ENCODE measurements at places on chromosomes 11 and 22. TPM values are rescaled to one million over a fixed set of nuclear protein-coding genes. Genes with fewer than 3 reads are reported as not detected.
A peak's percentile ranks its signal among the peaks of the same experiment; 100 is the strongest.

Gene GRIA4
- total RNA-seq = not detected

Gene SCGB1C1
- total RNA-seq = not detected

Gene CRACR2B
- 1.6 TPM for total RNA-seq

Gene TRIM48
- total RNA-seq = not detected

DNA sequence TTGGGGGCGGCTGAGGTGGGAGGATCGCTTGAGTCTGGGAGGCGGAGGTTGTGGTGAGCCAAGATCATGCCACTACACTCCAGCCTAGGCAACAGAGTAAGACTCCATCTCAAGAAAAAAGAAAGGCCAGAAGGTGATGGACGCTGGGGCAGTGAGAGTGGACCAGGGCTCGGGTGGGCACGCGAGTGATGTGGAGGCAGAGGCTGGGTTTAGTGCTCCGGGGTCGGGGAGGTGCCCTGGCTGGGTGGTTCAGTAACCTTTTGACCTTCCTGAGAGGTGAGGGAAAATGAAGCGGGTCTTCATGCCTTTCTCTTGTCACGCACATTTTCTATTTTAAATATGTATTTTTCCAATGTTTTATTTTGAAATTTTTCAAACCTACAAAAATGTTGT is 45.1 kb downstream of the ST14 start:
- H3K4me3 ChIP-seq = no peak overlapping the region
- no peaks in the 10 kb centered on the region for H3K4me1 ChIP-seq
- no peaks in the 10 kb centered on the region for H3K36me3 ChIP-seq
- peaks cover 51% of the 10 kb centered on the region for H3K27me3 ChIP-seq
- DNase-seq = no peak

Gene OR2AG1
- not detected for total RNA-seq

DNA sequence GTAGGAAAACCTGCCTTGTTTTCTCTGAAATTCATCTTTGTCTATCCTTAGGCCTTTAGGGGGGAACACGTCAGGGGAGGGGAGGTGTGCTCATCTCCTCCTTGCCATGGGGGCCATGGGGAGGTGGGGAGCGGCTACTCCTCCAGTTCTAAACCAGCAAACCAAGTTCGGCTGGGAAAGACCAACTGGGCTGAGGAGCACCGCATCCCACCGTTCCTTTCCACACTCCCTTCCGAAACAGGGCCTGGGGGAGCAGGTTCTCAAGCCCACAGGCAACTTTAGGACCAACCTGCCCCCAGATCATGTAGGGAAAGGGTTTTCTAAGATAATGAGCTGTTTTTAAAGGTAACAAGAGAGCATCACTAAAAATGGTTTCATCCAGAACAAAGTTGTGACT is 77.5 kb upstream of the PITPNB start:
- H3K27ac ChIP-seq = no peak overlapping the region
- 0 out of 2 replicates have a peak, but pooled peaks cover 4% of the 10 kb centered on the region for H3K36me3 ChIP-seq
- DNase-seq = no peak

DNA sequence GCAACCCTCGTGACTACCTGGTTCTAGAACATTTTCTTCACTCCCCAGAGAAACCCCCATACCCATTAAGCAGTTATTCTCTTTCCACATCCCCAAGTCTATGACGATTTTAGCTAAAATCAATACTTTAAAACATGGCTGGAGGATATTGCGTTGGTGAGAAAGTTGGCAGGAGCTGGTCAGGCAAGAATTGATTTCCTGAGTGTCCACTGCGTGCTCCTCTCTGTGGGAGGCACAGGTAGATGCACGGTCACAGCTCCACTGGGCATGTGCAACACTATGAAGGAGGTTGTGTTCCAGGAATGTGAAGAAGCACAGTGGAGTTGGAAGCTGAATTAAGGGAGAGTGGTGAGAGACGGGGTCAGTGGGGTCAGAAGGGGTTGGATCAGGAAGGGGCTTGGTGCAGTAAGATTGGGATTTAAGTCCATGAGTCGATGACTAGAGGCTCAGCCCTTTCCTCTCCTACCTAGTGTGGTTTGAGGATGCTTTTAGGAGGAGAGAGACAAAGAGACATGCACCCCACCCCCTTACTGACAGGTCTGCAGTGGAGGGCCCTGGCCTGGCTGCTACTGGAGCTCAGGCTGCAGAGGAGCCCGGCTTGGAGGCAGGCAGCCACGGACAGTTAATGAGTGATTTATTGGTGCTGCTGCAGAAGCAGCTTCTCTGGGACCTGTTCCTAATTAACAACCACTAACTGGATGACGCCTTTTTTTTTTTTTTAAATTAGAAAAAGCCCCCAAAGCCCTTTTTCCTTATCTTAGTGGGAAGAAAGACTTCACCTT is 395.6 kb downstream of the TENM4 start:
- peaks cover 12% of the 10 kb centered on the region for H3K4me1 ChIP-seq
- no peak overlapping the region for H3K27ac ChIP-seq
- no peak overlapping the region for H3K4me3 ChIP-seq
- no peak for DNase-seq

Gene CHRM1
- not detected for total RNA-seq

- no peak for DNase-seq
- H3K4me1 ChIP-seq = peaks cover 7% of the 10 kb centered on the region
- H3K27me3 ChIP-seq = peaks cover 3% of the 10 kb centered on the region
- H3K4me3 ChIP-seq = no peak overlapping the region
- 0 out of 2 replicates have a peak, but pooled peaks cover 6% of the 10 kb centered on the region for H3K36me3 ChIP-seq
- no peak overlapping the region for H3K27ac ChIP-seq
Measured at GRCh38 chr22:49771266-49772065, 56.2 kb downstream of the BRD1 start.

GRCh38 chr11:134288486-134288885 is 12.3 kb downstream of the GLB1L3 start:
- no peak for DNase-seq
- H3K4me1 ChIP-seq = no peaks in the 10 kb centered on the region
- no peak overlapping the region for H3K27ac ChIP-seq
- H3K36me3 ChIP-seq = no peaks in the 10 kb centered on the region
- H3K4me3 ChIP-seq = no peak overlapping the region

Gene CCDC82
- 16.7 TPM for total RNA-seq

Gene APLP2
- 366 TPM for total RNA-seq

DNA sequence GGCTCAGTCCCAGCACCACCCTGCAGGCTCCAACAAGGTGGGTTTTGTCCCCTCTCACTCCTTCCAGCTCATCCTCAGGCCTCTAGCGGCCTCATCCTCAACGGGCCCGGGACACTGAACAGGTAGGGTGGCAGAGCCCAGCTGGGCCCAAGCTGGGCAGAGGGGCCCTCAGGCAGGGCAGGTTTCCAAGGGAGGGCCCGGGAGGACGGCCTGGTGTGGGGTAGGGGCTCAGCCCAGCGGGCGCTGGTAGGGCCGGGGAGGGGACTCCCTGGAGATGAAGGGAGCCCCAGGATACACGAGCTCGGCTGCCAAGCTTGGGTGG is 2.5 kb upstream of the IFITM10 start:
- H3K4me1 ChIP-seq = peaks cover 14% of the 10 kb centered on the region
- peaks cover 11% of the 10 kb centered on the region for H3K27me3 ChIP-seq
- H3K36me3 ChIP-seq = no peaks in the 10 kb centered on the region
- H3K4me3 ChIP-seq = no peak overlapping the region
- no peak overlapping the region for H3K27ac ChIP-seq

DNA sequence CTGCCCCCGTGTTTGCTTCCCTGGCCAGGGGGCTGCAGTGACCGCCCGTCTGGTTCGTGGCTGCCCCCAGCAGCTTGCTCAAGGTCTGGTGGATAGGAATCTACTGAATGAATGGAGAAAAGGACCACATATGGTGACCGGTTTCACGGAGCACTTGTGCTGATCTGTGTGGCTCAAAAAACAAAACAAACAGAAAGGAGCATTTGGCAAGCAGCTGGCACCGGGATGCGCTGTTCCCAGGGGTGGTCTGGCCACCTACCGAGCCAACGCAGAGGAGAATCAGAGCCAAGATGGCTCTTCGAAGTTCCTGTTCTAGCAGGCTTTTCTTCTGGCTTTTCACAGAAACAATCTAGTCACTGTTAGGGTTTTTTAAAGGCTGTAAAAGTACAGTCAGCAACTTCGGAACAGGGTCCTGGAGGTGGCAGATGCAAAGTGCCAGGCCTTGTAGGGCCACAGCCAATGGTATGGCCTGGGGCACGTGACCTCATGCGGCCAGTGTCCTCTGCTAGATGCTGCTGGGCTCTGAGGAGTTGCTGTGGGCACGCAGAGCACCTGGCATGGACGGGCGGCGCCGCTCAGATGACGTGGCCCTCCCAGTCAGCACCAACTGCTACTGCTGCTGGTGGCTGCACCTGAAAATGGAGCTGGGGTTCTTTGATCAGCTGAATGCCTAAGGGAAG is 27.3 kb upstream of the PACSIN2 start:
- peaks cover 7% of the 10 kb centered on the region for H3K4me1 ChIP-seq
- H3K36me3 ChIP-seq = no peaks in the 10 kb centered on the region
- no peak for DNase-seq
- H3K27me3 ChIP-seq = peaks cover 3% of the 10 kb centered on the region
- H3K4me3 ChIP-seq = no peak overlapping the region
- peak overlapping the region; percentile 22 for H3K27ac ChIP-seq

- H3K27ac ChIP-seq = peak overlapping the region; percentile 35
- H3K27me3 ChIP-seq = peaks cover 5% of the 10 kb centered on the region
- H3K36me3 ChIP-seq = no peaks in the 10 kb centered on the region
- no peak for DNase-seq
Measured at GRCh38 chr22:38191731-38192474, 9.9 kb upstream of the MAFF start.

Gene CCDC73
- not detected for total RNA-seq

DNA sequence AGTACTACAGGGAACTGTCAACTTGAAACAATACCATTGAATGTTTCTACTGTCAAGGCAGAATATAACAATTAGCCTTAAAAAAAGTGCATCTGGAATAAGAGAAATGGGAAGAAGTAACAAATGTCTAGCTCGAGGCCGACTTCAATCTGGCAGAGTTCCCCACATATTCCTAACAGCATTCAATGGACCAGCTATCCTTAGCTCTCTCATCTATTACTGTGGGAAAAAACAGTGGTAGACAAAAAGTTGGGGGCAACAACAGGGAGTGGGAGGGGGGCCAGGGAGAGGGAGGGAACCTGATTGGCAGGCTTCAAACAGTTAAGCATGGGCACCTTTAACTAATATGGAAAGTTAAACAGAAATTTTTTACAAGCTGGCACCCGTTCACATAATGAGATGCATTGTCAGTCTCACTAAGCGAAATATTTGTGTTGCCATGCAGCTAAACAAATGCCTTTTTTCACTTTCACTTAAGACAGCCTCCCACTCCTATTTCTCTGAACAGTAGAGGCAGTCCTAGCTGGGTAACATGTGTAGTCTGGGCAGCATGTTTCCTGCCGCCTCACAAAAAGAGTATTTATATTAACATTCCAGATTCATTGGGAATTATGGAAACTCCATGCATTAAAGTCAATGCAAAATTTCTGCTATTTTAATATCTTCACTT is 62.2 kb upstream of the SOX6 start:
- H3K4me3 ChIP-seq = no peak overlapping the region
- no peaks in the 10 kb centered on the region for H3K4me1 ChIP-seq
- H3K27ac ChIP-seq = no peak overlapping the region
- no peaks in the 10 kb centered on the region for H3K27me3 ChIP-seq
- no peak for DNase-seq

Gene CHRDL2
- not detected for total RNA-seq

- H3K27me3 ChIP-seq = no peaks in the 10 kb centered on the region
- no peak overlapping the region for H3K4me3 ChIP-seq
- H3K36me3 ChIP-seq = no peaks in the 10 kb centered on the region
- DNase-seq = no peak
- no peak overlapping the region for H3K27ac ChIP-seq
- H3K4me1 ChIP-seq = no peaks in the 10 kb centered on the region
Measured at GRCh38 chr22:33302549-33302948, 244.4 kb upstream of the SYN3 start.

GRCh38 chr22:20550851-20551744 is 43.7 kb downstream of the MED15 start:
- H3K27ac ChIP-seq = peak overlapping the region; percentile 95
- peaks cover 1% of the 10 kb centered on the region for H3K27me3 ChIP-seq
- H3K4me1 ChIP-seq = peaks cover 69% of the 10 kb centered on the region
- H3K36me3 ChIP-seq = peaks cover 35% of the 10 kb centered on the region

DNA sequence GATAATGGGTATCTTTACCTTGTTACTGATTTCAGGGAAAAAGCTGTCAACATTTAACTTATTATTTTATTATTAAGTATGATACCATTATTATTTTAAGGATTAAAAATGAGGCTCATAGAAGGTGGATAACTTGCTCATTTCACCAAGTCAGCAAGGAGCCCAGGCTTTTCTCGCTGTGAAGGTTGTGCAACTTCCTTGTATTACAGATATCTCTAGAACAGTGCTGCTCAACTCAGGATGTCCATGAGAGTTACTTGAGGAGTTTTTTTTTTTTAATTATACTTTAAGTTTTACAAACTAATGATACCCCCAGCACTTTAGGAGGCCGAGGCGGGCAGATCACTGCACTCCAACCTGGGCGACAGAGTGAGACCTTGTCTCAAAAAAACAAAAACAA is 98.2 kb downstream of the INSC start:
- no peak overlapping the region for H3K27ac ChIP-seq
- no peak for DNase-seq
- H3K36me3 ChIP-seq = no peaks in the 10 kb centered on the region
- H3K4me3 ChIP-seq = no peak overlapping the region
- H3K4me1 ChIP-seq = no peaks in the 10 kb centered on the region
- H3K27me3 ChIP-seq = no peaks in the 10 kb centered on the region

Gene GLB1L2
- total RNA-seq = not detected

DNA sequence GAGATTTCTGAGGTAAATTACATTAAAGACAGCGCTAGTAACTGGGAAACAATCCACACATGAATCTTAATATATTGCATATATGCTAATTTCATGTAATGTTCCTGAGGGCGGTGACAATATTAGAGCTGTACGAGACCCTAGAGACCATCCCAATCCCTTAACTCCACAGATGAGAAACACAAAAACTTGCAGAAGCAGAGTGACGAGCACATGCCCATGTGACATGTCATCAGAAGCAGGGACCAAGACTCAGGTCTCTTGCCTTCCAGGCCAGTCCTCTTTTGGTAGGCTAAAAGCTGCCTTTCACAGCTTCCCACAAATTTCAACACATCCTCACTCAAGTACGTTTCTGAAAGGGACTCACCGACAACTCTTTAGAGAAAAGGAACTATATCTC is 11.8 kb downstream of the MAPK1 start:
- no peak overlapping the region for H3K27ac ChIP-seq
- no peak overlapping the region for H3K4me3 ChIP-seq
- peaks cover 2% of the 10 kb centered on the region for H3K27me3 ChIP-seq
- H3K4me1 ChIP-seq = peaks cover 51% of the 10 kb centered on the region
- no peaks in the 10 kb centered on the region for H3K36me3 ChIP-seq
- no peak for DNase-seq

DNA sequence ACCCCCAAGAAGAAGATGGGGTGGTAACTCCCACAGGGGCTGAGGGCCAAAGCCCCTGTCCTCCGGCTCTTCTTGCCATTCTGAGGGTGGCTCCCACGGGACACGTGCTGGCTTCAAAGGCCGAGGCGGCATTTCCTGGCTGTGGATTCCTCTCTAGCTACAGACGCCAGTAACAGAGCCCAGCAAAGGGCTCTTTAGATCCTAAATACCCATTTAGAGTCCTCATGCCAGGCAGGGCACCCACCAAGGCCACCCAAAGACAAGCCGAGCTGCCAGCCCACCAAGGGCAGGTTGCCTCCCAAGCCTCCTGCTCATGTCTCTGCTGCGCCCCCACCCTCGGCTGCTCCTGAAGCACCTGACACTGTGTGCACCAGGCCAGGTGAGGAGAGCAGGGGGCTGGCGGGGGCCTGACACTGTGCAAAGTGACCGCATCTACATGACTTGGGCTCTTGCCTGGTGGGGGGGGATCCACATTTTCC is 5.7 kb downstream of the LRFN4 start:
- H3K4me1 ChIP-seq = no peaks in the 10 kb centered on the region
- no peak overlapping the region for H3K27ac ChIP-seq
- H3K27me3 ChIP-seq = peaks cover 3% of the 10 kb centered on the region
- no peak for DNase-seq
- H3K36me3 ChIP-seq = no peaks in the 10 kb centered on the region
- H3K4me3 ChIP-seq = no peak overlapping the region

Data from HFFc6 (cell line).